Activated naive CD8-positive, alpha-beta T cell treated with anti-CD3 and anti-CD28 coated beads for 36 hours (primary cell): ENCODE measurements at places on chromosomes 5 and 9. TPM values are rescaled to one million over a fixed set of nuclear protein-coding genes. Genes with fewer than 3 reads are reported as not detected.

Gene NCS1
- 11.9 TPM for total RNA-seq

DNA sequence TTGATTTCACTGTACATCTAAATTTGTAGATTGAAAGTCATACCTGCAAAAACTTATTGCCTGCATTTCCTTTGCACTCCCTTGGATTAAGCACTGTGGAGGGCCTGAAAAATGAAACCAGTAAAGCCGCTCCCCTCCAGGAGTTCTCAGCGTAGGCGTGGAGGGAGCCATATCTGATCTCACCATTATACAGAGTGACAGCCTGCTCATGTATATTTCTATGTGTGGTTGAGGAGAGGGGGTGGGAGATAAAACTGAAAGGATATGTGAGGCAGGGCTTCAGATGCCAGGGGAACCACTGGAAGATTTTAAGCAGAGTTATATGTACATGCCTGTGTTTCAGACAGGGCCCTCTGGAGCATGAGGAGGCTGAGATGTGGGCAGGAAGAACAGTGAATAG, 303.0 kb downstream of the MSX2 start:
- DNase-seq = no peak
- no peak overlapping the region for H3K27ac ChIP-seq
- H3K27me3 ChIP-seq = peaks cover 20% of the 10 kb centered on the region
- H3K36me3 ChIP-seq = no peaks in the 10 kb centered on the region
- H3K4me1 ChIP-seq = no peaks in the 10 kb centered on the region
- no peak overlapping the region for H3K4me3 ChIP-seq

Gene PCDHGB6
- total RNA-seq = not detected

GRCh38 chr9:101727612-101728524, 10.6 kb downstream of the GRIN3A start:
- no peak overlapping the region for H3K27ac ChIP-seq
- no peaks in the 10 kb centered on the region for H3K4me1 ChIP-seq
- peak; percentile 3 for DNase-seq
- H3K4me3 ChIP-seq = no peak overlapping the region

DNA sequence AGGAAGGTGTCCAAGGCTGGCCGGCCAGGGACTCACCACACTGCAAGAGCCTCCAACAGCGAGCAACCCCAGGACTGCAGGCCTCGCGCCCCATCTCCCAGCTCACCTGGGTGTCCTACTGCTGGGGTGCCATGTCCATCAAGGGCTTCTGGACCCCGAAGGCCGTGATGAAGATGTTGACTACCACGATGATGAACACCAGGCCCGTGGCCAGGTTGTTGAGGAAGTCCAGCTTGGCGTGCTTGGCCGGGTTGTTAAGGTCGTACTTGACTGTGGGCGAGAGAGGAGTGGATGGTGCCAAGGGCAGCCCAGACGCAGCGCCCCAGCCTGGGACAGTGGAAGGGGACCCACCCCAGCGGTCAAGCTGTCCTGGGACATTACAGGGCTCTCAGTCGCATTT, 9.3 kb downstream of the NINJ1 start:
- DNase-seq = no peak
- H3K4me1 ChIP-seq = peaks cover 43% of the 10 kb centered on the region
- peak overlapping the region; percentile 46 for H3K27ac ChIP-seq
- H3K36me3 ChIP-seq = peaks cover 23% of the 10 kb centered on the region
- H3K4me3 ChIP-seq = no peak overlapping the region

DNA sequence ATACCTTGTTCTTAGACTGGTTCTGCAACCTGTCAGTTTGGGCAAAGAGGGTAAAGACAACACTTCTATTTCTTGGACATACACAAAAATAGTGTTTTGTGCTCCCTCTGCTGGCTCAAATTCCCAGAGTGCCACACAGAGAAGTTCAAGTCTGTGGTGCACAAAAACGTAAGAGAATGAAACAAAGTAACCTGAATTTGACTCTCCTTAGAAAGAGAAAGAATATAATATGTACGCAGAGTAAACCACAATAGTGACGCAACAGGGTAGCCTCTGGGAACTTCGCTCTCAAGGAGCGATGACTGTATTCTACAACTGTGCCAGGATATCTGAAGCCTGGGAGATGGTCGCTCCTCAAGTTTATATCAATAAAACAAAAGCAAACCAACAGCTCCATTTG, 18.5 kb downstream of the DDX31 start:
- no peaks in the 10 kb centered on the region for H3K27me3 ChIP-seq
- H3K4me1 ChIP-seq = peaks cover 8% of the 10 kb centered on the region
- no peak overlapping the region for H3K27ac ChIP-seq
- peaks cover 21% of the 10 kb centered on the region for H3K36me3 ChIP-seq
- H3K4me3 ChIP-seq = no peak overlapping the region
- DNase-seq = no peak

GRCh38 chr5:128427921-128428320, 110.1 kb downstream of the FBN2 start:
- no peaks in the 10 kb centered on the region for H3K27me3 ChIP-seq
- H3K4me3 ChIP-seq = no peak overlapping the region
- H3K4me1 ChIP-seq = no peaks in the 10 kb centered on the region
- no peaks in the 10 kb centered on the region for H3K36me3 ChIP-seq
- DNase-seq = no peak
- H3K27ac ChIP-seq = no peak overlapping the region

Gene TXNDC8
- total RNA-seq = not detected

GRCh38 chr9:8725635-8726034, 926.1 kb upstream of the DMAC1 start:
- H3K4me1 ChIP-seq = no peaks in the 10 kb centered on the region
- peaks cover 7% of the 10 kb centered on the region for H3K27me3 ChIP-seq
- H3K36me3 ChIP-seq = no peaks in the 10 kb centered on the region
- DNase-seq = no peak
- H3K4me3 ChIP-seq = no peak overlapping the region

DNA sequence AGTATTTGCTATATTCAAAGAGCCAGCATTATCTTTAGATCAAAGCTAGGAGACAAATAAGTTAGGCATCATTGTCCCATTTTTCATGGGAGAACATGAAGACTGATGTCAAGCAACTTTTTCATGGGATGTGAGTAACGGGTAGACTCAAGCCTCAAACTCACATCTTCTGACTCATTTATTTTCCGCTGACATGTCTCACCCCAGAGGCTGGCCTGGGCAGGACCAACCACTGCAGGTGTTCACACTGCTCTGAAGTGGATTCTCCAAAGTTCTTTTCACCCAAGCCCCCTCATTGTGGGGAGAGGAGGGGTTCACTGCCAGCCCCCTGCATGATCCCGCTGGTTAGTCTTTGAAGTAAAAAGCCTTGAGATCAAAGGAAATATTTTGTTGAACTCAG, 34.9 kb upstream of the BASP1 start:
- no peak for DNase-seq
- H3K27me3 ChIP-seq = peaks cover 12% of the 10 kb centered on the region
- H3K4me1 ChIP-seq = peaks cover 3% of the 10 kb centered on the region
- no peak overlapping the region for H3K27ac ChIP-seq
- no peaks in the 10 kb centered on the region for H3K36me3 ChIP-seq

DNA sequence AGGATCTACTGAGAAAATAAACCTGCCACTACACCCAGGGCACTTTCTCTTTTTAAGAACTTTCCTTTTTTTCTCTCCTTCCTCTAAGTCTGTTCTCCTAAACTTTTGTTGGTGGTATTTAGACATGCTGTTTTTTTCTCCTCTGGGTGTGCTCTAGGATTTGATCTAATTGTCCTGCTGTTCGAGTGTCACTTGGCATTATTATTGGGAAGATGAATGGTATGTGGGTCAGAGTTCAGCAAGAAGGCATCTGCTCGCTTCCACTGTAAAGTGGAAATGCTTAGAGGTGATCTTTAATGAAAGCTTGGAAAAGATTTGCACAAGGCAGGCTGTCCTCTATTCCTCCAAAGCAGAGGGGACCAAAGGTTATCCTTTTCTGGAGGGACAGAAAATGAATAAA, 1.3 kb upstream of the PLPPR1 start:
- DNase-seq = no peak
- no peak overlapping the region for H3K27ac ChIP-seq
- peaks cover 3% of the 10 kb centered on the region for H3K4me1 ChIP-seq
- H3K4me3 ChIP-seq = no peak overlapping the region

Gene EDIL3
- not detected for total RNA-seq

GRCh38 chr9:135813671-135814290, 93.6 kb downstream of the CAMSAP1 start:
- H3K27me3 ChIP-seq = no peaks in the 10 kb centered on the region
- no peak for DNase-seq
- H3K4me3 ChIP-seq = no peak overlapping the region
- peaks cover 6% of the 10 kb centered on the region for H3K4me1 ChIP-seq
- H3K27ac ChIP-seq = no peak overlapping the region
- H3K36me3 ChIP-seq = peaks cover 13% of the 10 kb centered on the region

Gene LTC4S
- not detected for total RNA-seq

DNA sequence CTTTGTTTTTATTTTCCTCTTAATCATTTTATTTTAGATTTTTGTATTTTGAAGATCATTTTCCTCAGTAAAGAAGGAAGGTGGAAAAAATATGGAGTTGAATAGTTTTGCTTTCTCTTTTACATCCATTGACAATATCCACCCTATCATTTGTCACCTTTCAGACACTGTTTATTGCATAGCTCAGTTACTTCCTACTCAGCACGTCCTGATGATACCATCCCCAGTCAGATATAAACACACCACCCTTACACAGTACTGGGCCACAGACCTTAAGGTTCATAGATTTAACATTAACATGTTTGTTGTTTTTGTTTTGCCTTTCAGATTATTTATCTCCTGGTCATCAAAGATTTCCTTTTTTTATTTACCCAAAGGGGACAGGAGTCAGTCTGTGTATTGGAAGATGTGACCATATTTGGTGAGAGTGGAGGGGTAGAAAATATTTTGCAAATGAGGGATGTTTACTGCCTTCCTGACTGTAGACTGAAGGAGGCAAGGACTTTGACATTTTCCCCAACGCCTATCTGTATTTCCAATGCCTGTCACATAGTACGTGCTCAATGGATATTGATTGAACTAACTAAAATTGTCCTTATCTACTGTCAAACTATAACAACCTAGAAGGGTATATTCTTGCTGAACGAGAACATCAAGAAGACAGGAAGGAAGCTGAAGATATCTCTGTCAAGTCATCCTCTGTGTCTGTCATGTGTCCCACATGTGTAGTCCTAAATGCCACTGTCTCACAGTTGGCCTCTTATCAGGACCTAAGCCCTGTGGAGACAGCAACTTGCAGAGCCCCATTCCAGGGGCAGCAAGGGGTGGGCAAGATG, 15.6 kb downstream of the STX17 start:
- H3K27me3 ChIP-seq = no peaks in the 10 kb centered on the region
- H3K4me1 ChIP-seq = peaks cover 36% of the 10 kb centered on the region
- peak overlapping the region; percentile 65 for H3K27ac ChIP-seq
- no peak overlapping the region for H3K4me3 ChIP-seq

Gene CDK5RAP2
- total RNA-seq = 55.9 TPM

Gene NUTM2F
- total RNA-seq = not detected

- no peak for DNase-seq
- no peaks in the 10 kb centered on the region for H3K27me3 ChIP-seq
- no peaks in the 10 kb centered on the region for H3K4me1 ChIP-seq
These were observed 19.2 kb downstream of the SLC22A4 start for GRCh38 chr5:132313366-132313765.

DNA sequence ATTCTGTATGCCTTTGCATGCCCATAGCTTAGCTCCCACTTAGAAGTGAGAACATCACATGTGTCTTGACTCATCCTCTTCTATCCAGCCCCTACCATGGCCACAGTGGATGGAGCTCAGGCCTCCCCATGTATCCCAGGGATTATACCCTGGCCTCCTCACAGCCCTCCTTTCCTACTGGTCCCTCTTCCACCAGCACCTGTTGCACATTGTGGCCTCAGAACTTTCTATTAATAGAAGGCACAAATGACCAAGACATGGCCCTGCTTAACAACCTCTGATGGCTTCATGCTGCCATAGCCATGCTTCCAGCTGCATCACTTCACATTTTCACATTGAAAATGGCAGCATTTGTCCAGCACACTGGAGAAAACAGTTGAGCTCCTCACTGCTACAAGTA, 315.4 kb downstream of the CDK5RAP2 start:
- no peak for DNase-seq
- H3K4me3 ChIP-seq = no peak overlapping the region
- no peaks in the 10 kb centered on the region for H3K36me3 ChIP-seq
- H3K27ac ChIP-seq = no peak overlapping the region

- no peak for DNase-seq
- peaks cover 3% of the 10 kb centered on the region for H3K27me3 ChIP-seq
- no peaks in the 10 kb centered on the region for H3K4me1 ChIP-seq
- no peak within 1 kb of the TSS for H3K4me3 ChIP-seq
These were observed at the start of gene FREM1 for GRCh38 chr9:14909961-14910805. TSS of gene FREM1 (minus strand) at chr9:14910428. CDS start at chr9:14868977, 41,451 bp downstream.

Gene FANCG
- total RNA-seq = 92.8 TPM

GRCh38 chr5:143017992-143018391, 247.8 kb downstream of the ARHGAP26 start:
- peaks cover 50% of the 10 kb centered on the region for H3K36me3 ChIP-seq
- H3K4me3 ChIP-seq = no peak overlapping the region
- peaks cover 37% of the 10 kb centered on the region for H3K4me1 ChIP-seq
- no peak for DNase-seq
- no peak overlapping the region for H3K27ac ChIP-seq

DNA sequence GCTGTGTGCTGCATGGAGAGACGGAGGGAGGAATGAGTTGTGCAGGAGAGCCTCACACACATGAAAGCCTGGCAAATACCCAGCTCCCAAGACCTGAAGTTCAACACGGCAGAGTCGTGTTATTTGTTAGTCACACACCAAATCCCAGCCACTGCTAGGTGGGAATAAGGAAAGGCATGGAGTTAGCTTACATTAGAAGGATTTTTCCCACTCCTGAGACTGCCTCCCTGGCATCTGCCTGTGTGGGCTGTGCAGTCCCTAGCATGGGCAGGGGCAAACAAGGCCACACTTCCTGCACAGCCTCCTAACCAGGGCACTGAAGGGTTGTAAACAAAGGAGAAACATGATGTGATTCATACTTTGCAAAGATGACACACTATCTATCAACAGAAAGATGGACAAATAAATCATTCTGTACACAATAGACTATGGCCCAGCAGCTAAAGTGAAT, 306.8 kb downstream of the SPOCK1 start:
- H3K27ac ChIP-seq = no peak overlapping the region
- no peak for DNase-seq
- no peaks in the 10 kb centered on the region for H3K4me1 ChIP-seq
- no peaks in the 10 kb centered on the region for H3K36me3 ChIP-seq

- no peak overlapping the region for H3K27ac ChIP-seq
- H3K4me3 ChIP-seq = no peak overlapping the region
- no peaks in the 10 kb centered on the region for H3K4me1 ChIP-seq
- no peaks in the 10 kb centered on the region for H3K36me3 ChIP-seq
- no peak for DNase-seq
- no peaks in the 10 kb centered on the region for H3K27me3 ChIP-seq
These were observed 201.8 kb upstream of the NUDT12 start for GRCh38 chr5:103764403-103764802.

- no peak for DNase-seq
- H3K27me3 ChIP-seq = peaks cover 43% of the 10 kb centered on the region
- H3K27ac ChIP-seq = no peak overlapping the region
- no peak overlapping the region for H3K4me3 ChIP-seq
- H3K36me3 ChIP-seq = no peaks in the 10 kb centered on the region
These were observed 4.9 kb upstream of the ADRA1B start for GRCh38 chr5:159911349-159911748.

- H3K4me1 ChIP-seq = peaks cover 28% of the 10 kb centered on the region
- no peak overlapping the region for H3K4me3 ChIP-seq
- no peaks in the 10 kb centered on the region for H3K36me3 ChIP-seq
- DNase-seq = no peak
These were observed 13.4 kb downstream of the PTCH1 start for GRCh38 chr9:95503369-95503768.
